ENCODE measurements at places on chromosomes 2 and 18.

- no peak for DNase-seq
Observed at GRCh38 chr18:61362511-61362910, 29.3 kb downstream of the CDH20 start.

GRCh38 chr2:98297817-98298682 is 48.2 kb upstream of the CNGA3 start:
- DNase-seq = no peak

GRCh38 chr2:75716406-75716805 is 5.7 kb upstream of the GCFC2 start:
- DNase-seq = no peak

- DNase-seq = no peak
Observed at GRCh38 chr2:198368089-198368488, 563.7 kb downstream of the PLCL1 start.

- no peak for DNase-seq
Observed at GRCh38 chr2:122643725-122644329, 888.4 kb downstream of the TSN start.

- no peak for DNase-seq
Observed at GRCh38 chr18:36153771-36154170, 24.1 kb downstream of the ELP2 start.

- DNase-seq = no peak
Observed at GRCh38 chr2:191611614-191612013, 66.3 kb upstream of the NABP1 start.

All from upper lobe of left lung (tissue), 6 donors.